OCI-M1 (cell line): ENCODE measurements at places on chromosomes 6 and 20.

DNA sequence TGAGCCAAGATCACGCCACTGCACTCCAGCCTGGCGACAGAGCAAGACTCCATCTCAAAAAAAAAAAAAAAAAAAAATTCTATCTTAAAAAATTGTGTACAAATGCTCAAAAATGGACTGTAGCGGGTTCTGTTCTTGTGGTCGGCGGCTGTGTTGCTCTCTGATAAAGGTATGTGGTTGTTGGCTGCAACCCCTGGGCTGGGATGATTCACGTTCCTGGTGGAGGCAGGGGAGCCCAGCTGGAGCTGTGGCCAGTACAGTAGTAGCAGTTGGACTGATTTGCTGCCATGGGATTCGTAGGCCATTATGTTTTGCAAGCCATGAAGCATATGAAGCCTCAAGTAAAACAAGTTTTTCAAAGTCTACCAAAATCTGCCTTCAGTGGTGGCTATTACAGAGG is 22.3 kb downstream of the MDN1 start:
- peak; percentile 96 for DNase-seq

- DNase-seq, result peak; percentile 13
These were observed 275.6 kb upstream of the PREP start for GRCh38 chr6:105678516-105678915.

- no peak for DNase-seq
These were observed 2.2 kb upstream of the RALY start for GRCh38 chr20:33991502-33991901.

GRCh38 chr20:44304383-44304782 is 6.6 kb downstream of the FITM2 start:
- no peak for DNase-seq

DNA sequence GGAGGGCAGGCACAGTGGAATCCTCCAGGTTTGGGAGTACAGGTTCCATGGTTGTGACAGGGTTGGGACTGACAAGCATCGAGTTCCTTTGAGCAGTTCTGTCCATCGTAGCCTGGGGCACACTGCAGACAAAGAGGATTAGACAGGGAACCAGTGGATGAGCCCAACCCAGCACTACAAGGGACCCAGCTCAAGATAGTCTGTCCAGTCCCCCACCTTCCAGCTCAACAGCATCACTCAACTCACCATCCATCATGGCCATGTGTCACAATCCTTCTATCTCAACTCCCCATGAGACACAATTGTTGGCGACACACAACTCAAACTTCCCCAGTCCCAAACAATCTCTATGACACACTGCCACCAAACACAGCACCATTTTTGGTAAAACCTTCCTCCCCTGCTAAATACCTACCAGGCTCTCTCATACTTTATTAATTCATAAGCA is 11.8 kb upstream of the GPSM3 start:
- no peak for DNase-seq
